ENCODE measurements at places on chromosomes 7 and 10.

GRCh38 chr7:105256761-105257231 lies 131.9 kb downstream of the SRPK2 start:
- no peak for DNase-seq

DNA sequence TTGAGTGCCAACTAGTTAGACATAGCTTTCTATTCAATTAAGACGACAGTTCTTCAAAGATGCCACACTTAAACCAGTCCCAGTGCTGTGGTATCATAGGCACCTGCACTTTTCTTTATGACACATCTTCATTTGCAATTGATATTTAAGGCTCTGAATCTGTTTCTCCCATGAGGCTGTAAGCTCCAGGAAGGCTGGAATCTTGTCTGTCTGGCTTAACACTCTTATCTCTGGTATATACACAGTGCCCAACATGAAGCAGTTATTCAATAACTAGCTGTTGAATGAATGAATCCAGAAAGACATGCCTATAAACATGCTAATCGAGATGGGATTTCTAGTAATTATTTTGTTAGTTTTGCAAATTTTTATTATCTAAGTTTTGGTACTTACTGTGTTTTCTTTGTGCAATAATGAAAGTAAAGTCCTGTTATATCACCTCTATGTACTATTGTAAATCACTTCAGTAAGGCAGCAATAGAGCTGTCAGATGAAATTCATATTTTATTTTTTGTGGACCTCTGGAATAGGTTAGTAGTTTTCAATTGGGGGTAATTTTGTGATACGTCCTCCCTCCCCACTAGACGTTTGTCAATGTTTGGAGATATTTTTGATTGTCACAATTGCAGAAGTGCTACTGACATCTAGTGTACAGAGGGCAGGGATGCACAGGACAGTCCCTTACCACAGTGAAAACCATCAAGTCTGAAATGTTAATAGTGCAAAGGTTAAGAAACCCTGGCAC lies 51.3 kb upstream of the STEAP4 start:
- no peak for DNase-seq

DNA sequence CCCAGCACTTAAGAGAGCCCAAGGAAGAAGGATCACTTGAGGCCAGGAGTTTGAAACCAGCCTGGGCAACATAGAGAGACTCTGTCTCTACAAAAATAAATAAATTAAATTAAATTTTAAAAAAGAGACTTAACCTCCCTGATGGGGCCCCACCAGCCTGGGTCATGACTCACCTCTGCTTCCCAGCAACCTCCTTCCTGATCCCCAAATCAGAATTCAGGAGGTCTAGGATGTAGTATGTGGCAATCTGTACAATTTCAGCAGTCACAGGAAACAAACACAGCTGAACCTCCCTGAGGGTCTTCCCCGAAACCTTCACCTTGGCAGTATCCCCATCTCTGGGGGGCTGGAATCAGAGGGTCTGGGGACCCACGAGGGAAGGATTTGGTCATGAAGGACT lies 9.7 kb upstream of the PPP1R35 start:
- no peak for DNase-seq

- no peak for DNase-seq
Observed at GRCh38 chr7:69095649-69096048, 502.6 kb upstream of the AUTS2 start.

- no peak for DNase-seq
Observed at GRCh38 chr10:127243490-127244272, 47.3 kb upstream of the INSYN2A start.

GRCh38 chr10:75643944-75644692 lies 212.7 kb downstream of the LRMDA start:
- no peak for DNase-seq

DNA sequence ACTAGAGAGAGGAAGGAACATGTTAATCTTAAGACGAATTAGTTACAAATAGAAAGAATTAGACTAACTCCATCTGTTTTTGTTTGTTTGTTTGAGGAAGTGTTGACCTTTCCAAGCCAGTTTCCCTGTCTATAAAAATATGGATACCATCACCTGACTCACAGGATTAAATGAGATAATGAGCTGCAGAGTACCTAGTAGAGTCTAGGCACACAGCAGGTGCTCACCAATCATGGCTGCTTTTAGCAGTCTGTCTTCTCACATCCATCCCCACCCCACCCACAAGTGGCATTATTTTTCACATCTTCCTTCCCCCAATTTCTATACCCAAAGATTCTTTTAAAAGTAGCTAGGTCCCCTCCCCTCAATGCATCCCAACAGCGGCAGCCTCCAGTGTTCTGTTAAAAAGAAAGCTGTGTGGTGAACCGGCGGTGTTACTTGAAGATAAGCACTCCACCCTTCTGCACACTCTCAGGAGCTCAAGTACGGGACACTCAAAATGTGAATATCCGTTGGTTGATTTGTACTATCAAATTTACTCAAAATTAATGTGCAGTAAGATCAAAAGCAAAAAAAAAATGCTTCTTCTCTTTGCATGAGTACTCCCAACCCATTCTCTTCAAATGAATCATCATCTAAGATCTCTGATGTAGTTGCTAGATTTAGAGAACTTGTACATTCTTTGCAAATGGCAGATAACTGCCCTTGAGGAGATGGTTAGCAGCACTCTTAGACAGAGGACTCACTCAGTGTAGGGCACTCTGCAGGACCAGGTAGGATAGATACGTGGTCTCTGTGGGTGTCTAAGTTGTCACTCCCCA lies 145.4 kb upstream of the ASAH2 start:
- no peak for DNase-seq

Data from lower lobe of right lung (tissue), 2 donors.